ENCODE measurements at places on chromosomes 3 and 15.

DNA sequence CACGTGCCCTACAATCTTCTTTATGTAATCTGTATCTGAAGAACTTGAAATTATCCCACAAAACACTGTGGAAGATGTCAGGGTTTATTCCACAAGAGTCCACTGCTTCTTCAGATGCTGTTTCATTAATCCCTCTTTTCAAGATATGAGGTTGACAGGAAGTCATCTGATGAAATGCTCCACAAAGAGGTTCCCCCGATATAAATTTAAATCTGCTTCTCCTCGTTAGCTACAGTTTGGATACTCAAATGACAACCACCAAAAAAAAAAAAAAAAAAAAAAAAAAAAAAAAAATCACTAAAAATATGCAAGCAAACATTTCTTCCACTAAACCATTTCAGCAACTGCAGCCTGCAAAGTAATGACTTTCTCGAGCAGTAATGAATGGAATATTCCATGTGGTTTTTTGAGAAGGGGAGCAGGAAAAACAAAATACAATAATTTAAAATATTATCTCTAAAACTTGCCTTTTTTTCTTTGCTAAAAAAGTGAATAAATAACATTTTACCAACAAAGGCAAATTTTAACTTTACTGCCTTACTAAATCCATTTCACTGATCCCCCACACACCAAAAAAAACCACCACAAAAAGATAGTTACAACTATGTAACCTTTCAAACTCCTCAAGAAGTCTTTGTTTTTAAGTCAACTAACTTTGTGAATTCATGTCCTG lies 37.8 kb downstream of the DLG1 start:
- no peak for DNase-seq

GRCh38 chr3:76456322-76456721 lies 583.6 kb upstream of the ROBO2 start:
- no peak for DNase-seq

GRCh38 chr3:43198791-43199644 lies 87.3 kb upstream of the SNRK start:
- no peak for DNase-seq

DNA sequence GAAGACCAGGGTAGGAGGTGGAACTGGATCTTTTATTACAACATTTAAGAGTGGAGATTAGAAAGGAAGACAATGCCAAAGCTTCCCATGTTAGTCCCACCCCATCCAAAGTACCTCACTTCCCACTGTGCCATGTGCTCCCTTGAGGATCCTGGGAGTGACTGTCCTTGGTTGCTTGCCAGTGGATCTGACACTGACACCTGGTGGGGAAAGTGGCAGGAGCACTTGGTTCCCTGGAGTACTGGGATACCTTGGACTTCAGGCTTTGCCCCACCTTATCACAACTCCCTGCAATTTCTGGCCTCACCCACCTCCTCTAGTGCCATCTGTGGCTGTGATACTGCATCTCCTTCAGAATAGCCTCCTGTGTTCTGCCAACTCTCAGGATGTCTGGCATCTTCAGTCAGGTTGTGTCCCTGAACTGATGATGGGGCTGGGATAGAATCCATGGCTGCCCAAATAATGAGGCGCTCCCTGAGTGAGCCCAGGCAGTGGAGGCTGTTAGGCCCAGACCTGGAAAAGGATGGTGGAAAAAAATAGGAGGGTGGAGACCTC lies 1.3 kb downstream of the ELL3 start:
- peak; percentile 53 for DNase-seq

DNA sequence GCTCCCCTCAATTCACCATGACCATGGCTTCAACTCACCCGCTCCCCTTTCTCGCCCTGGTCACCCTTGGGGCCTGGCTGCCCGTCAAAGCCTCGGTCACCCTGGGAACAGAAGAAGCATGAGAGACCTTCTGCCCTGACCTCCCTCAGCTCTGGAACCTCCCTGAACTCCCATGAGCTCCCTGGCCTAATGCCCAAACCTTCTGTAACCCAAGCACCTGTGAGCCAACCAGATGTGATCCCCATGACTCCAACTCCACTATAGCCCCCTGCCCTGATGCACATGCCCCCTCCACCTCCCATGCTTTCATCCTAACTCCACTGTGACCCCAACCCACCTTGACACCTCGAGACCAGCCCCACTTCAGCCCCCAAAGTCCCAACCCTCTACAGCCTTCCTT lies 3.5 kb upstream of the UCN2 start:
- no peak for DNase-seq

GRCh38 chr3:187039723-187040414 lies 99.4 kb downstream of the RPL39L start:
- DNase-seq = no peak
